ENCODE measurements at places on chromosomes 3 and 15. TPM values are rescaled to one million over a fixed set of nuclear protein-coding genes. Genes with fewer than 3 reads are reported as not detected.

TGM4 gene
- total RNA-seq = not detected

DNA sequence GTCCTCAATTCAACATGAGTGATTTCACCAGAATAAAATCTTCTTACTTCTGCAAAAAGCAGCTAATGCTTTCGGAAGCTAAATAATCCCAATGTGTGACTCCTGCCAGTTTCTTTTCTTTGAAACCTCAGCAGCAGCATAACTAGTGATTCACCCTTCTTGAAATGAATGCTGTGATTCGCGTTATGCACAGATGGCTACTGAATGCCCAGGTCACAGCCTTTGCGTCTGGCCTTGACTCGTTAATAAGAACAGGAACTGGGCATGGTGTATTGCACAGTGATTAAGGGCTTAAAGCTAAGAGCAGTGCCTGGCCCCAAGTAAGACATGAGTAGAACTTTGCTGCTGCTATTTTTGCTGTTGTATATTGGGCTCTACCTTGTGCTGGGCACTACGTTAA lies 19.0 kb downstream of the CGNL1 start:
- DNase-seq = no peak

DNA sequence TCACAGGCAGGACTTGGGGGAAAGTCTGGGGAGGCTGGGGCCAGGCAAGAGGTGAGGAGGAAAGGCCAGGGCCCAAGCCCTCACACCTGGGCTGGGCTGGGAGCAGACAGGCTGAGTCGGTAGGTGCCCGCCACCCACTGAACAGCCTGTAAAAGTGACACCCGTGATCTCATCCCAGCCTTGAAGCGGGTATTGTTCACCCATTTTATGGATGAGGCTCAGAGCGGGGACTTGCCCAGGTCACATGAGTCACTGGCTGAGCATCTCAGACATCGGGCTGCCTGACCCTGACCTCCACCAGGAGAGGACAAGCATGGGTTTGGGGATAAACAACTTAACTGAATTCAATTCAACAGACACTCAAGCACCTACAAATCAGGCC lies 52.0 kb upstream of the CTSH start:
- no peak for DNase-seq

DNA sequence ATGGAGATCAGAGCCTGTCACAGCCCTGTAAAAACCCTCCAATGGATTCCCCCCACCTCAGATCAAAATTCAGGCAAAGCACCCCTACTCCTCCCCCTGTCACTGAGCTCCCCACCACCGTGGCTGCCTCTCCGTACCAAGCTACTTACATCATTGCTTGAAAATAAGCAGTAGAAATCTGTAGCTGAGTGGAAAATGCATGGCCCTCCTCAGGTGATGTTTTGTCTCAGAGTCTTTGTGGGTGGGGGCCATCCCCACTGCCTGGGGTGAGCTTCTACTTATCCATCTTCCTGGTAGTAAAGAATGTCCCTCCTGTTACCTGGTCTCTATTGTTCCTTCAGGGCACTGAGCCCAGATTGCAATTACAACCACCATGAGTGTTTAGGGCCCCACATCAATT lies 34.5 kb downstream of the SLCO2A1 start:
- DNase-seq = no peak

DNA sequence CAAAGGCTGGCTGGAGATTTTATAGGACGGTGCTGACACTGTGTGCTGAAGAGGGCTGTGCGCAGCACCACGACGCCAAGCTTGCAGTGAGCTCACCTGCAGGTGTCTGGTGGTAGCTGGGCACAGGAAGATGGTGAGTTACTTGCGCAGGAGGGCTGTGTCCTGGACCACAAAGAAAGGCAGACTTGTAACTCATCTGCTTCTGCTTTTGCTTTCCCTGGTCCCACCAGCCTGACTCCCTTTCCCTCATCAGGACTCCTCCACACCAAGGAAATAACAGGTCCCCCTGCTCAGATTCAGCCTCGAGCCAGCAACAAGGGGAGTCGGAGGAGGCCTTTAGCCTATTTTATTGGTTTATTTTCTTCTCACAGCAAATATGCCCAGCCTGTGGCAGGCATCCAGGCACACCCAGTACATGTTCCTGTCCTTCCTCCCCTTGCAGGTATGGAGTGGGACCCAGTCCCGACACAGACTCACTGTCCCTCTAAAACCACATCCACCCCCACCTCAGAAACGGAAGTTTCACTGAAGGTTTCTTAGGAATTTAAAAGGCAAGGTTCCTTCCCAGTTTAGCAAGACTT lies 35.6 kb upstream of the FLNB start:
- peak; percentile 26 for DNase-seq

GRCh38 chr15:57330619-57331340 lies 45.5 kb upstream of the CGNL1 start:
- no peak for DNase-seq

Data from OCI-LY7 (cell line).